Activated naive CD4-positive, alpha-beta T cell treated with anti-CD3 and anti-CD28 coated beads, Interleukin-2, amount 50 U/mL, for 16 hours (primary cell): ENCODE measurements at places on chromosomes 7 and 10.

DNA sequence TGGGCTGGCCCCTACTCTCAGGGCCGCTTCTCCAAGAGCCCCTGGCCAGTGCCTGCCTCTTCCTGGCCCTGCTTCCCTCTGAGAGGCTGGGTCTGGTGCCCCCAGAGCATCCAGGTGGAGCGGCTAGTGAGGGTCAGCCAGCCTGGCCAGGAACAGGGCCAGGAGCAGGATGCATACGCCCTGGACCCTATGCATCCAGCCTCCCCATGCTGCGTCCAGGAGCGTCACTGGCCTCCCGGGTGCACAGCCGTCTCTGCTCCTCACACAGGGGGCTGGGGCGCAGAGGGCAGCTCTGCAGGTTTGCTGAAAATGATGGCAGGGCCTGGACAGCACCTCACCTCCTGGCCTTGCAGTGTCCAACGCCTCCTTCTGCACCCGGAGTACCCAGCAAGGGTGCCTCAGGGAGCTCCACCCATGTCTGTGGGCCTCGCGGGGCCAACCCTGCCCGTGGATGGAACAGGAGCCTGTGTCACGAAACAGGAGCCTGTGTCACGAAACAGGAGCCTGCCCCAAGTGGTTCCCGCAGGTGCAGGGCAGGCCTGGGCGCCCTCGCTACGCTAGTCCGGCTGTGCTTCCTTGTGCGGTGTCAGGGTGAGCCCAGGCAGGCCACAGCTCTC lies 246.2 kb upstream of the PPP2R2D start:
- no peak for DNase-seq

DNA sequence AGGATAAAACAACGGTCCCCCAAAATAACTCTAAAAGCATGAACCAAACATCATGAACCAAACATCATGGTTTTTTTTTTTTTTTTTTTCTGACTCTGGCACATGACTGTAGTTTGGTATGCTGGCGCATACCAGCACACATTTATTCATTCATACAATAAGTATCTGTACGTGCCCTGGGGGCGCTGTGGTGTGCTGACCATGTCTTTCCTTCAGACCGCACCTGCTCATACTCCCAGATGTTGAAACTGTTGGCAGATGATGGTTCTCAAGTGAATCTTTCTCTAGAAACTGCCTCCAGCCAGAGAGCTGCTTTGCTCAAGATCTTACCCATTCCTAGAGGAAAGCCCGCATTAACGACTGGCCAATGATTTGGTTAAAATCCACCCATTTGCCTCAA lies 114.7 kb upstream of the ANKRD30A start:
- no peak for DNase-seq

GRCh38 chr7:2276107-2276506 lies 34.1 kb downstream of the NUDT1 start:
- DNase-seq: no peak

GRCh38 chr7:87517136-87517815 lies 41.8 kb upstream of the ABCB4 start:
- no peak for DNase-seq

DNA sequence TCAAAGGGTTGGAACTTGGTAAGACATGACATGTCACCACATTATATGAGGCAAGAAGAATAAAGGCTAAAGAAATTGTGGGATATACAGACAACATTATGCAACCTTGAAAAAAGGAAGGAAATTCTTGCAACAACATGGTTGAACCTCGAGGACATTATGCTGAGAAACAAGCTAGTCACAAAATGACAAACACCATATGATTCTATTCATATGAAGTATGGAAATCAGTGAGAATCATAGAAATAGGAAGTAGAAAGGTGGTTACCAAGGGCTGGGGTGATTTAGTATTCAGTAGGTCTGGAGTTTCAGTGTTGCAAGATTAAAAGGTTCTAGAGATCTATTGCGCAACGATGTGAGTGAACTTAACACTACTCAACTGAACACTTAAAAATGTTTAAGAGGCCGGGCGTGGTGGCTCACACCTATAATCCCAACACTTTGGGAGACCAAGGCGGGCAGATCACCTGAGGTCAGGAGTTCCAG lies 126.9 kb upstream of the TBX20 start:
- no peak for DNase-seq
